HFFc6 (cell line): ENCODE measurements at places on chromosomes 13 and 19.

DNA sequence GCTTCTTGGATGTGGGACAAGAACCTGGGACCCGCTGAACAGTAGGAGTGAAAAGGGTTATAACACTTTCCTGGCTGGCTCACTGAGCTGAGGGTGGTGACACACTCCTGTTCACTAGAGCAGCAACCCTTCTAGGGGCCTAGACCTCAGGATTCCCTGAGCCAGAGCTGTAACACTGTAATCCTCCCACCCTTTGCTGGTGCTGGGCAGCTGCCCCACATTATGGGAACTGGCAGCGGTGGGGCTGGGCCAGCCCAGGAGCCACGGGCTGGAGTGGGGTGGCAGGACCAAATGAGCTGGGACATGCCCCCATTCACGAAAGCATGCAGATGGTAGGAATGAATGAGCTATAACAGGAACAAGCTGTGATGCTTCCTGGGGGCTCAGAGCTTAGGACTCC is 110.6 kb downstream of the B3GLCT start:
- no peak for DNase-seq

DNA sequence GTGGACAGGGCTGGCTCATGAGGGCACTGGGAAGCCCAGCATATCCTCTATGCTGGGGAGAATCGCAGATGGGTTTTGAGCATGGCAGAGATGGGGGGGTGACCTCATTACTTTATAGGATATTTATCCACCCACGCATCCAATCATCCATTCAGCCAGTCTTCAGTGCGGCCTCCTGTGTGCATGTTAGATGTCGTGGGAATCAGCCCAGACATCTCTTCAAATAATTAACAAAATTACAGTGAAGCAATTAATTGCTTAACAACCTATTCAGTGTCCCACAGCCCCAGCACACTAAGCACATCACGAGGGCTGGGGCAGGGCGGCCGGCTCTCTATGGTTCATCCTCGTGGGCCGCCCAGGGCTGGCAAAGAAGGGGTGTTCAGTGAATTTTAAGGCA is 21.6 kb downstream of the LIG1 start:
- DNase-seq, result no peak

DNA sequence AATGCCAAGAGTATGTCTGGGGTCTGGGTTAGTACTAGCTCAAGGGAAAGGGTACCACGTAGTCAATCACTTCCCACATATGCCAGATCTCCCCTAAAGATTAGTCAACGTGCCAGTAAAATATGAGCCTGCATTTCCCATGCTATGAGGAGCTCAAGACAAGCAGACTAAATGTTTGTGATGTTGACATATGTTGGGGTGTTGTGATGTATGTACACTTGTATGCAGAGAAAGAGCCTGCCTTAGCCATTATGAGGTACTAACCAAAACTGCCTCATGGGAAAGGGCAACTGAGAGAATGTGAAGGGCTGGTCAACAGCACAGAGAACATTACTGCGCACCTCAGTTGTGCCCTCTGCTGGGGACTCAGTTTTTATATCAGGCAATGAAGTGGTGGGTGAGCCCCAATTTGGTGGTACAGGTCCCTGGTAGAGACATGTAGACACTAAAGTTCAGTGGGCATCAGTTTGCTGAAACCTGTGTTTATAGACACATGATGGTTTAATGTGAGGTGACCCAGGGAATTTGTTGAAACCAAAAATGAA is 287.0 kb downstream of the DCT start:
- peak; percentile 19 for DNase-seq

GRCh38 chr19:38409631-38410133 is 6.8 kb downstream of the FAM98C start:
- DNase-seq, result no peak

DNA sequence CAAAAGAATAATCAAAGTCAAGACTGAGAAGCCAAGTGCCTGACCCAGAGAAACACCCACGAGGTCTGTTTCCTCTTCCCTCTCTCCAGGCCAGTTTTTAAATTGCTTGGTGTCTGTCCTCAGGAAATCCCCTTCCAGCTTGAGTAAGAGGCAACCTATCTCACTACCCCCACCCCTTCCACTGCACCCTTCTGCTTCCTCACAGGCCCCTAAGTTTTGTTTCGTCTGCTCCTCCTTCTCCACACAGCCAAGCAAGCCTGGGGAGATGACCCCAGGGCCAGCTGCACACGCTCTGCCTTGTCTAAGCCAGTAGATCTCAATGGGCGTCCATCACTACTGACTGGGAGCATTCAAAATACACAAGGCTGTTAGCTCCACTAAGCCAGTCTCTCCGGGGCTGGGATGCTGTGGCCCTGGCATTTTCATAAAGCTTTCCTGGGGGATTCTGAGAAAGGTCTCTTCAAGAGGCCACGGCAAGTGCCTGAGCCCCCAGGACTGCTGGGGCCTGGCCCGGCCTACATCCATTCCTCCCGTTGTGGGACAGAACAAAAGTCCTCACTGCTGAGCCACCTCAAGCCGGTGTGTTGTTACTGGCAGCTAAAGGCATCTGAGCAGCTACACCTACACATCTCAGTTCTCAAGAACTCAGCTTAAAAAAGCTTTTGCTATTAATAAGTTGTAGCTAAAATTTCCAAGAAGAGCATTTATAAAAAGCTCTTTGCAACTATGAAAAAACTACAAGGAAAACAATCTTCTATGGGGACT is 14.9 kb upstream of the IL4I1 start:
- DNase-seq, result no peak

DNA sequence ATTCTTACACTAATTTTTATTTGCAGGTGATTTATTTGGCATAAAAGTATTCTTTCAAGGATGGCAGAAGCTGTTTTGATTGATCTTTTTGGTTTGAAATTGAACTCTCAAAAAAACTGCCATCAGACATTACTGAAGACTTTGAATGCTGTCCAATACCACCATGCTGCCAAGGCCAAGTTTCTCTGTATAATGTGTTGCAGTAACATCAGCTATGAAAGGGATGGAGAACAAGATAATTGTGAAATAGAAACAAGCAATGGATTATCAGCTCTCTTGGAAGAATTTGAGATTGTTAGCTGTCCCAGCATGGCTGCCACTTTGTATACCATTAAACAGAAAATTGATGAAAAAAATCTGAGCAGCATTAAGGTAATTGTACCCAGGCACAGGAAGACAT is 1.2 kb downstream of the LACC1 start:
- no peak for DNase-seq

DNA sequence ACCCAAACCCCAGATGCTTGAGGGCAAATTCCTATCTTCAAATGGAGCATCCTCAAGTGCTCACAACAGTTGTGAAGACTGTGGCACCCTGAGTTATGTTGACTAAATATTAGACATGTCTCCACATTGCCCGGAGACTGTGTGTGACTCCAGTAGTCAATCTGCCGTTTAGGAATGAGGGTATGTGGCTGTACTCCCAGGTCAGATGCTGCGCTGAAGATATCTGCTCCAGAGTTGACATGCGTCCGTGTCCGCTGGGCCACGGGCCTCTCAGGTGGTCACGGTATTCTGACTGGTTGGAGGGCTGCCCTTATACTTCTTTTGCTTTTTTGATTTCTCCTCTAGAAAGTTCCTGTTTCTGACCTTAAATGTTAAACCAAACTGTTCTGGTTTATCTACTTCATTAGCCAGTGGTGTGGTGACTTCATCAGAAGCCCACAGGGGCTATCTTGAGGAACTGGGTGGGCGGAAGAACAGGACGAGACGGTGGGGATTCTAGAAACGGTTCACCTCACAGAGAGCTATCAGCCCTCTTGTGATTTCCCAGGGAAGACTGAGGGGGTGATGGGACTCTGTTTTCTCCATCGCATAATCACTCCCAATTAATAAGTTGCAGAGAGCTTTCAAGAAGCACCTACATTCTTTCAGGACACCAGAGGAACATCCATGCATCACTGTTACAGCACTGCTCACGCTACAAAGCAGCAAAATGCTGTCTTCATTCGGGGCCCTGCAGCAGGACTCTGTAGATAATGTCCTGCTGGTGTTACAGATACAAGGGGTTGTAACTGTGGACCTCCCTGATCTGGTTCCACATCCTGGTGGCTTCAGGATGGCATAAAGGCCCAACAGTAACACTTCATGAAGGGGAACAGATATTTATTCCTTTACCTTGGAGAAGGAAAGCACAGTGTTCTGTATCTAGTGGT is 1.3 kb upstream of the LCP1 start:
- no peak for DNase-seq

- DNase-seq, result no peak
Measured at GRCh38 chr13:97191142-97191541, 31.0 kb upstream of the MBNL2 start.

GRCh38 chr19:3969435-3970312 is 1.2 kb downstream of the DAPK3 start:
- peak; percentile 83 for DNase-seq

GRCh38 chr19:7844951-7845350 is 14.9 kb downstream of the EVI5L start:
- DNase-seq, result no peak

DNA sequence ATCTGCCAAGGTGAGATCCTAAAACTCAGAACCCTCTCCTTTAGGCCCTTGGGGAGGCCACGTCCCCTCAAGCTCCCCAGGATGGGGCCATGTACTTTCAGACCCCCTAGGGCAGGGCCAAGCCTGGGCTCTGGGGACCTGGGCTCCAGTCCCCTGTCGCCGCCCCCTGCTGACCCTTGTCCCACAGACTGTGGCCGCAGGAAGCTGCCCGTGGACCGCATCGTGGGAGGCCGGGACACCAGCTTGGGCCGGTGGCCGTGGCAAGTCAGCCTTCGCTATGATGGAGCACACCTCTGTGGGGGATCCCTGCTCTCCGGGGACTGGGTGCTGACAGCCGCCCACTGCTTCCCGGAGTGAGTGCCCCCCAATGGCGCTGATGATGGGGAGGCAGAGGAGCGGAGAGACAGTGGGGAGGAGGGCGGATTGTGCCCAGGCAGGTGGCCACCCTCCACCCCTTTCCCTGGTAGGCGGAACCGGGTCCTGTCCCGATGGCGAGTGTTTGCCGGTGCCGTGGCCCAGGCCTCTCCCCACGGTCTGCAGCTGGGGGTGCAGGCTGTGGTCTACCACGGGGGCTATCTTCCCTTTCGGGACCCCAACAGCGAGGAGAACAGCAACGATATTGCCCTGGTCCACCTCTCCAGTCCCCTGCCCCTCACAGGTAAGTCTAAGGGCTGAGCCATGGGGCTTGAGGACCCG is 18.8 kb downstream of the HPN start:
- DNase-seq, result no peak

DNA sequence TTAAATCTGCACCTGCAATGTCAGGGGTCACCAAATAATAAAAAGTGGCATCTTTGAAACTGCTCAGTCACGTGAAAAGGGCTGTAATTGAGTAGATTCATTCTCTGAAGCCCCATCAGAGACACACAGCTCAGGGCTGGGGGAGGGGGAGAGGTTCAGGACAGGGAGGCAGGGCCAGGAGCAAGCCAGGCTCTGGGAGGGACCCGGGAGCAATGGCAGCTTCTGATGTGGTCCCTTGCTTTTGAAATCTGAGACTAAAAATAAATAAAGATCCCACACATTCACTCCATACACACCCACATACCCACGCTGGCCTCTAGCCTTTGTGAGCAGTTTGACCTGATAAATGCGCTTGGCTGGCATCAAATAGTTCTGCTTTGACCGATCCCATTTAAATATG is 32.8 kb downstream of the GSX1 start:
- DNase-seq, result no peak

DNA sequence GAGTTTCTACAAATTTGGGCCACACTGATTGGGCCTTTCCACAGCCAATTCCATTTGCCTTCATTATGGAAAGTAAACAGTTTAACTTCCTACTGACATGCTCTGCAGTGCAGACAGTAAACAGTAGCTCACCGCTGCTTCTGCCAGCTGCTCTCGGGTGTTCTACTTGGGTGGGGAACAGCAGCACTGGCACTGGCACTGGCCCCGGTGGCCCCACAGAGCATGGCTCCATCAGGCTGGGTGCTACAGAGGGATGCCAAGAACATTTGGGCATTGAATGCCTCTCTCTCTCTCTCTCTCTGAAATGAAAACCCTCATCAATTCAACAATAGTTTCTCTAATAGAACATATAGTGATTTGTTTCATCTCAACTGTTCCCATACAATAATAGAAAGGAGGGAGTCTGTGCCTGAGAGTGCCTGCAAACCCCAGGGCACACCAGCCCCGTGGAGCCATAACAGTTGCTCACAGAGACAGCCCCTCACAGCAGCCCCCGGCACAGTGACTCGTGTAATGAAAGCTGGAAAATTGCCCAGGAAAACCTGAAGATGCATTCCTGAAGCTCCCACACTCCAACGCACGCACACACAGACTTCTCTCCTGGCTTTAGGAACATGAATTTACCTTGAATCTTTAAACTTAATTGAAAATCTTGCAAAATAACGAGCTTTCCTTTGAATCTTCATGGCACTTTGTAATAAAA is 38.2 kb upstream of the GJB6 start:
- no peak for DNase-seq

GRCh38 chr13:75514080-75514995 is 23.3 kb downstream of the COMMD6 start:
- peak; percentile 22 for DNase-seq

GRCh38 chr19:31331536-31331935 is 17.7 kb downstream of the TSHZ3 start:
- no peak for DNase-seq
